Kidney (tissue), 22 donors: ENCODE measurements at places on chromosomes 2 and 18.

DNA sequence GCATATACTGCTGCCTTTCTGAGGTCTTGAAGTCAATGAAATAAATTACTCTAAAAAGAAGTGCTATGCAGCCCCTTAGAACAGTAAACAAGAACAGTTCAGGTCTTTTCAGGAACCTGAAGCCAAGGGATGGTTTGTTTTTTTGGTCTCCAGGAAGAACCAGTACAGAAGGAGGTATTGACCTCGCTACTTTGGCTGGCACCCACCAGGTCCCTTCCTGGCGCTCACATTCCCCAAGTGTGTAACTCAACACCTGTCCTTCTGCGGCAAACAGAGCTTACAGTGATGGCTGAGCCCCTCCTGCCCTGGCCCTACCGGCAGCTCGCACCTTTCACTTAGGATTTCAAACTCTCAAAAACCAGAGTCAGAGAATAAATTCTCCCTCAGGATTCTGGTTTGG, 51.9 kb downstream of the SETBP1 start:
- peak; percentile 53 for DNase-seq

GRCh38 chr18:9742524-9743131, 34.5 kb downstream of the RAB31 start:
- no peak for DNase-seq

- no peak for DNase-seq
Measured at GRCh38 chr18:58196164-58196563, 152.1 kb downstream of the NEDD4L start.

DNA sequence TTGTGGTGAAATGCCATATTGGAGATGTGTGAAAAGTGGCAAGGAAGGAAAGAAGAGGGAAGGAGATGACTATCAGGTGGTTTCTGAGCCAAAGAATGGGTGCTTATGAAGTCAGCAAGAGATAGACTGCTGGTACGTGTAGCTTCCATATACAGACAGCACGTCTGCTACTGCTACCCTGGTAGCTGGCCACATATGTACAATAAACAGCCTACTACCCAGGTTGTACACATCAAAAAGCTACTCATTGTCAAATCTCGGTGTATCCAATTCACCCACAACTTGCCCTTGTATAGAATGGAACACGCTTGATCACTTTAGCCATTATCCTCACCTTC, 761.8 kb downstream of the LRRTM4 start:
- no peak for DNase-seq

- no peak for DNase-seq
Measured at GRCh38 chr2:32572737-32573136, 55.1 kb upstream of the TTC27 start.

DNA sequence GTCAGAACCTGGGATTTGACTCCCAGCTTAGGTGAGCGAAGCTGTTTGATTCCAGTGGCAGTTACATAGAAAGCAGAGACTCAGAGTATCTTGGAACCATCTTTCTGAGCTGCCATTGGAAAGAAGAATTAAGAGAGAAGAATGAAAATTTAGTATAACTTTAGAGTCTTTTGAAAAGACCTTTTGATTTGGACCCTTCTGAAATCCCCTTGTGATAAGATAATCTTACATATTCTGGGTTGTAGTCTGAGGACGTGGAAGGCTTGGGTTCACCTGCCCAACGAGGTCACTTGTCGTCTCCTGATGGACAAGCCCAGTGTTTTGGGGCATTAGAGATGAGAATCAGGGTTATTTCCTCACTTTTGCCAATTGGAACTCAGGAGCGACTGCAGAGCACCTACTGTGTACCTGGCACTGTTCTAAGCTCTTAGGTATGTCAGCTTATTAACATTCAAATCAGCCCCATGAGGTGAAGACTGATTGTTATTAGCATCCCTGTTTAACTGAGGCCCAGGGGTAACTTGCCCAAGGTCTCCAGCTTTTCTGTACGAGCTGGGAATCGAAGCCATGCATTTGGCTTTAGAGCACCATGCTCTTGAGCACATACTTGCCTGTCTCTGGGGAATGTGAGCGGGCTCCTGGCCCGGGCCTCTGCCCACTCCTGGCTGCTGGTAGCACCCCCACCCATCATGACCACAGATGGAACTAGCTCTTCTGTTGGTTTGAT, 2.9 kb downstream of the HK2 start:
- no peak for DNase-seq

- DNase-seq: peak; percentile 80
Measured at GRCh38 chr18:22711192-22711685, 221.9 kb upstream of the RBBP8 start.

- DNase-seq: no peak
Measured at GRCh38 chr2:196591004-196591403, 48.5 kb upstream of the CCDC150 start.

DNA sequence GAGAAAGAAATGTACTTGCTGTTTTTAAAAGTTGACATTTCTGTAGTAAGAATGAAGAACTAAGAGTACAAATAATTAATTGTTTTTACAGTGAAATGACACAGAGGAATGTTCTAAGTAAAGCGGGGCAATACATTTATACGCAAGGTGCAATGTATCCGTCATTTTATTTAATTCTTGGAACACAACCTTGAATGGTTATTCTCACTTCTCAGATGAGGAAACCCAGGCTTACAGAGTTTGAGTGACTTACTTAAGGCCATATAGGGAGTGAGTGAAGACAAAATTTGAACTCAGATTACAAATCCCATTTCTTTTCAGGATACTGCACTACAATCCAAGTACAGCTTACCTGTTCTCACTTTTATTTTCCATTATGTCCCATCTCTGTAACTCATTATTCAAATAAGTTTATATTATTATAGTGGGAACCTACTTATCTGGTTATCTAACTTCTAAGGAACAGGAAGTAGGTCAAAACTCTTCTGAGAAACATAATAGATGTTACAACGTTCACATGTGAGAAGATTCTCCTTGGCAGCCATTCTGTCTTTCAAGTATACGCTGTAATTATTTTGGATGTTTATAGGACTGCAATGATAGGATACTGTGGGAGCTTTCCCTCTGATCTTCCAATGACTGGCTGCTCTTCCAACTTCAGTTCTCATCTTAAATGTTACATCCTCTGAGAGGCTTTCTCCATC, 12.3 kb upstream of the STK17B start:
- DNase-seq: no peak

GRCh38 chr2:62293490-62294271, 97.8 kb downstream of the B3GNT2 start:
- DNase-seq: peak; percentile 95

- DNase-seq: no peak
Measured at GRCh38 chr2:151845884-151846283, 17.7 kb upstream of the ARL5A start.

DNA sequence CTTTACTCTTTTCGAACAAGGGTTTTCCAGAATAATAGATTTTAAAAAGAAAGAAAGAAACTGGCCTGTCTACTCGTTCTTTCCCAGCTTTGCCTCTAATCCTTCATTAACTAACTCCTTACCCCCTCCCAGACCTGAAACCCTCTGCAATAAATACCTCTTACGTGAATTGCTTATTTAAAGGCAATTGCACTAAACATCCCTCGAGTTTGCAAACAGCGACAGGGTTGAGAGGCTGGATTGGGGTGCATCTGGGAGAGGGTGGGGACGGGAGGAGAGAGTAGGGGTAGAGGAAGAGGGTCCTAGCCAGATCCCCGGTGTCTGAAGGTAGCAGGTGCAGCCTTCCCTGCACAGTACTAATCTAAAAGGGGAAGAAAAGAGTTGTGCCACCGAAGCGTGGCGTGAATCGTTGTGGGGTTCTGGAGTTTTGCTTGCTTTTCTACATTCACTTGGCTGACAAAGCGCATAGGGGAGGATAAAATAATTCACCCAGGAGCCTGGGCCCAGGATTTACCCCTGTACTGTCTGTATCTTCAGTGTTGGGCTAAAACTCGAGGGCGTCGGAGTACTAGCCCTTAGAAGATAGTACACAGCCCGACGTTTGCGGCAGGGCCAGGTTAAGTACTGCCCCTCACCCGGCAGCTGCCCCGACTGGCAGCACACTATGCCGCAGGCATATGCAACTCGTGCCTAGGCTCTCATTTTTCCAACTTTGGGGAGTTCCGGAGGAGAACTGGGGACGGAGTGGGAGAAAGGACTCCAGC, 1.9 kb upstream of the NEUROD1 start:
- no peak for DNase-seq

- no peak for DNase-seq
Measured at GRCh38 chr2:144097440-144098225, 422.3 kb downstream of the ZEB2 start.

GRCh38 chr2:46703588-46703987, 212.0 kb downstream of the MCFD2 start:
- DNase-seq: no peak

DNA sequence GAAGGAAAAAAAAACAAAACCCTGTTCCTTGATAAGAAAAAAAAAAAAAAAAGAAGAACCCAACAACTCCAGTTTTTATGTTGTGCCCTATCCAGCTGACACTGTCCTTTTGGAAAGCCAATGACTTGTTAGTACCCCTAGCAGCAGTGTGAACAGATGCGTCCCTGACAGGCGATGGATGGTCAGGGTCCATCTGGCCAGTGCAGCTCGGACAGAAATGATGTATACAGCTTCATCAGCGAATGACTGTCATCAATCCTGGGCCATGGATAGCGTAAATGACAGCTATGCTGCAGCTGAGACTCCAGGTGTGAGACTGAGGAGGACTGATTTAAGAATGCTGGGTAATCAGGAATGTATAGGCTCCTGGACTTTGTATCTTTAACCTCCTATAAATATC, 318.8 kb upstream of the FIGN start:
- no peak for DNase-seq

- DNase-seq: no peak
Measured at GRCh38 chr2:230939066-230939591, 14.1 kb upstream of the GPR55 start.

DNA sequence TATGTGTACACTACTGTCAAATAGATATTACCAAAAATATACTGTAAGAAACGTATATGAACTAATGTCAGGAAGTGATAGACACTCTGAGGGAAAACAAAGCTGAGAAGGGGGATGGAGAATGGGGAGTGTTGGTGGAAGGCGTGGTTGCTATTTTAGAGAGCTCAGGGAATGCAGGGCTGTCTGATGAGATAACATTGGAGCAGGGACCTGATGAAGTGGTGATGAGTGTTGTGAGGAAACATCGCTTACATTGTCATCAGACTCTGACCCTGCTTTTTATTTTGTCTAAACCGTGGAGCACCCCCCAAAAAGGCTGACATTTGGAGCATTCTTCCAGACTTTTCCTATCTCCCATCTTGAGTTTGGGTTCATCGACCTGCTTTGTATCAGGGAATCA, 194.7 kb downstream of the LTBP1 start:
- DNase-seq: no peak

GRCh38 chr18:3107740-3108151, 94.8 kb upstream of the LPIN2 start:
- no peak for DNase-seq

DNA sequence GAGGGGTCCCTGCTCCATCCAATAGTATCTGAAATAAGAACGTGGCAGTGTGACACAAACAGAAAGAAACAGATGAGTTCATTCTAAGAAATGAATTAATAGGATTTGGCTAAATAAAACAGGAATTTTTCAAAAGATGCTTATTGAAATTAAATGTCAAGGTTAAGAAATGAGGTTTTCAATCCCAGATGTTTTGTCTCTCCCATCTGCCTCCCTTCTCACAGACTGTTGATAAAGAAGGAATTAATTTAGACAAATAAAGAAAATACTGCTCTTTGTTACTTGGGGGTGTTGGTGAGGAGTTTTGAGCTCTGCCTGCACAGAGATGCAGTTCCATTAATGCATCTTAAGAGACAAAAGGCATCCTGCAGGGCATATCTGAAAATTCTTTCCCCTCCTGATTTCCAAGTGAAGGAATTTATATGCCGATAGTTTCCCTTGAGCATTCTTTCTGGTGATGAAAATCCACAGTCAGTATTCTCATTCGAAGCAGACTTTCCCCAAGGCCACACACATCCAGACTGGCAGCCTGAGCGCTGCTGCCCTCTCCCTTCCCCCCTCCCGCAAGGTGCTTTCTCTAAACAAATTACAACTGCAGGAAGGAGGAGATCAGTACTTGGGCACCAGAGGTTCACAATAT, 385.4 kb upstream of the RND3 start:
- DNase-seq: peak; percentile 36

- DNase-seq: no peak
Measured at GRCh38 chr2:150567771-150568301, 80.4 kb upstream of the RND3 start.

GRCh38 chr18:8752329-8752728, 47.0 kb downstream of the MTCL1 start:
- no peak for DNase-seq

- no peak for DNase-seq
Measured at GRCh38 chr2:40227210-40227609, 224.7 kb downstream of the SLC8A1 start.

DNA sequence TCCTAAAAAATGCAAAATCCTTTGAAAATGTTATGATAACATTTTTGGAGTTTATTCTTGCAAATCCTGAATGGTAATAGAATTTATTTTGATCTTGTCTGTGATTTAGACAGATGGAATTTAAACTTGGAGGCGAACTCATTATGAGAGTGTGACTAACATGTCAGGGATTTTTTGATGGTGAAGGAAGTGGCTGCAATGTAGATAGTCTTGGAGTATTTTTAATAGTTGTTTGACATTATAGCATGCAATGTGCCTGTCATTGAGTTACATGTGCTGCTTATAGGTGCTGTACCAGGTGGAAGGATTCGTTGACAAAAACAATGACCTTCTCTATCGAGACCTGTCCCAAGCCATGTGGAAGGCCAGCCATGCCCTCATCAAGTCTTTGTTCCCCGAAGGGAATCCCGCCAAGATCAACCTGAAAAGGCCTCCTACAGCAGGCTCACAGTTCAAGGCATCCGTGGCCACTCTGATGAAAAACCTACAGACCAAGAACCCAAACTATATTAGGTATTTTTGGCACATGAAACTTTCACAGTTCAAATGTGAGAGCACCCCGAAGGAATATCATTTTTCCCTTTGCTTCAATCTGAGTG, 141.8 kb downstream of the MYO1B start:
- no peak for DNase-seq

GRCh38 chr2:12274591-12274990, 442.1 kb upstream of the TRIB2 start:
- DNase-seq: no peak

- no peak for DNase-seq
Measured at GRCh38 chr2:9076210-9076609, 72.7 kb upstream of the MBOAT2 start.
